ENCODE measurements at places on chromosomes 2 and 18.
A peak's percentile ranks its signal among the peaks of the same experiment; 100 is the strongest.

DNA sequence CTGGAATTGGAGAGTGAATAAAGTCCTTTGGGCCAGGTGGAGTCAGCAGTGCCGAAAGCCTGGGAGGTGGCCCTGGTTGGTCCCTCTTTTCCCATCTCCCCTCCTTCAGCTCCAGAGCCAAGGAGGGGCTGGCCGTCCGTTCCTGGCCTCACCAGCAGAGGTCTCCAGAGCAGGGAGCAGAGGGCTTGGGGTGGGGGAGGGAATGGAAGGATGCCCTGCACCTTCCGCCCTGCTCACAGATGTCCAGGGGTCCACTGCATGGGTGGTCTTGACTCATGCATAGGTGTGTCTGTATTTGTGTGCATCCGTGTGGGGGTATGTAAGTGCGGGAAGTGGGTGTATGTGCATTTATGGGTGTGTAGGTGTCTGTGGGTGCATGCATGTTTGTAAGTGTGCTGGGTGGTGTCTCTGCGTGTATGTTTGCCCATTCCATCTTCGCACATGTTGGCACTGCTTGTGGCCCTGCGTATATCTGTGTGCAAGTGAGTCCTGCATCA, 201.8 kb downstream of the ZFP36L2 start:
- peak; percentile 81 for ATAC-seq

- ATAC-seq, result no peak
Observed at GRCh38 chr2:139175510-139175909, 395.3 kb upstream of the NXPH2 start.

DNA sequence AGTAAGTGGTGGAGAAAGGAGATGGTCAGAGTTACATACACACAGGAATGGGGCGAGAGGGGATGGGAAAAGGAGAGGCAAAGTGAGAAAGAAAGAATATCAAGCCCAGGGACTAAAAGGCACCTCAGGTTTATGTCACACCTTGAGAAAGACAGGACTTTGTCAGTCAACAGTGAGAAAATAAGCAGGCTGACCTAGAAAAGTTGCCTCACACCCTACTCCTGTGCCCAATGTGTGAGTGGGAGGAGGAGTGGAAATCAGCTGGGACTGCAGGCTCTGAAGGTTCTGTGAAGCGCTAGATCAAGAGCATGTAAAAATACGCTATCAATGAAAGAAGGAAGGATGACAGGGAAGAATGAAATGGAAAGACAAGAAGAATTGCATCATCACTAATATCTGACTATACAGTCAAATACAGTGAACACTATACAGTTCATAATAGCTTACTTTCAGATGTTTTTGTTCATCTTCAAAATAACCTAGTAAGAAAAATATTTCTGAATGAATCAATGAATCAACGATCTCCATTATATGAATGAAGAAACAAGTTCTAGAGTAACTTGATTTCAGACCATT, 10.7 kb downstream of the VPS54 start:
- no peak for ATAC-seq

DNA sequence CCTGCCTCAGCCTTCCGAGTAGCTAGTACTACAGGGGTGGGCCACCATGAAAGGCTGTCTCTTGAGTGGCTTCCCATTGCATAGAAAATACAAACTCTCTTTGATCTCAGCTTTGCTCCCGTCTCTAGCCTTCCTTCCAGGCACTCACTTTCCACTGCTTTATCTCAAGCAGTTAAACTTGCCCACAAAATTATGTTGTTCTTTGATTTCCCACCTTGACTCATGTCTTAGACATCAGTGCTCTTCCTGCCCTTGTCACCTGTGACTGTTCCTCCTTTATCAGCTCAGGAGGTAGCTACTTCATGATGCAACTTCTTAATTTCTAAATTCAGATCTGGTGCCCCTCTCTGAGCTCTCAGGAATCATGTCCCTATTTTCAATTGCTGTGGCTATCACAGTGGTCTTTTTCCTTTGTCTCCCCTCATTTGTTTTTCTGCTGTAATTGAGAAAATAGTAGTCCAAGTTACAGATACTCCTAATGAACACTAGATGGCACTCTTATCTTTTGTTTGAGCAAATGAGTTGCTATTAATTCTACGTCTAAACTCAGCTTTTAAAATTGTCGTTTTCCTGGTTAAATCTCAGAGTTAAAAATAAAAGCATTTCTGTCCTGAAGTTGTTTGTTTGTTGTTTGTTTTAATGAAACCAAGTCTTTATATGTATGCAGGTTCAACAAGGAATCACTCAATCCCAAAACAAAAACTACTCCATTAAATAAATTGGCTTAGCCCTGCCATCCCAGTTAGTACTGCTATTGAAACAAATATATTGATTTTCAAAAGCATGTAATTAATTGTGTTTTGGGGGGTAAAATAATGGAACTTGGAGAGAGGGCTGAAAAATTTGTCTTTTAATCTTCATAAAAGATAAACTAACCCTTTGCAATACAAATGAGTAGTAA, 46.9 kb upstream of the GREB1L start:
- ATAC-seq, result peak; percentile 26

- ATAC-seq, result no peak
Observed at GRCh38 chr18:59671551-59671950, 25.7 kb downstream of the CCBE1 start.

Measured in motor neuron (in vitro differentiated cells).